ENCODE measurements at places on chromosomes 7 and 10.
A peak's percentile ranks its signal among the peaks of the same experiment; 100 is the strongest.

DNA sequence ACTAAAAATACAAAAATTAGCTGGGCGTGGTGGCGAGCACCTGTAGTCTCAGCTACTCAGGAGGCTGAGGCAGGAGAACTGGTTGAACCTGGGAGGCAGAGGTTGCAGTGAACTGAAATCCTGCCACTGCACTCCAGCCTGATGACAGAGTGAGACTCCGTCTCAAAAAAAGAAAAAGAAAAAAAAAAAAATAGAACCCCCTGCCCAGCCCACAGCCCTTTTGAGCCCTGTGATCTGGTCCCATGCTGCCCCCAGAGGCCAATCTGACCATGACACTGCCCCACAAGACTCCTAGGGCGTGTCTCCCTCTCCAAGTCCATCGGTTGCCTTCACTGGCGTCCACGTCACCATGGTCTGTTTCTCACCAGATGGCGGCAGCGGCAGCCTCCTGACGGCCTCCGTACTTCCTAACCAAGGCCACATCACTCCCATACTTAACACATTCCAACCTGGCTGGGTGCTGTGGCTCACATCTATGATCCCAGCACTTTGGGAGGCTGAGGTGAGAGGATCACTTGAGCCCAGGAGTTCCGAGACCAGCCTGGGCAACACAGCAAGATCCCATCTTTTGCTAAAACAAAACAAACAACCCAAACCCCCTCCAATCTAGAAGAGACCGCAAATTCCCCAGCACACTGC, 18.0 kb downstream of the STX1A start:
- DNase-seq: peak; percentile 68

- peak; percentile 51 for DNase-seq
Observed at GRCh38 chr7:135508883-135509588, 866 bp downstream of the CNOT4 start.

DNA sequence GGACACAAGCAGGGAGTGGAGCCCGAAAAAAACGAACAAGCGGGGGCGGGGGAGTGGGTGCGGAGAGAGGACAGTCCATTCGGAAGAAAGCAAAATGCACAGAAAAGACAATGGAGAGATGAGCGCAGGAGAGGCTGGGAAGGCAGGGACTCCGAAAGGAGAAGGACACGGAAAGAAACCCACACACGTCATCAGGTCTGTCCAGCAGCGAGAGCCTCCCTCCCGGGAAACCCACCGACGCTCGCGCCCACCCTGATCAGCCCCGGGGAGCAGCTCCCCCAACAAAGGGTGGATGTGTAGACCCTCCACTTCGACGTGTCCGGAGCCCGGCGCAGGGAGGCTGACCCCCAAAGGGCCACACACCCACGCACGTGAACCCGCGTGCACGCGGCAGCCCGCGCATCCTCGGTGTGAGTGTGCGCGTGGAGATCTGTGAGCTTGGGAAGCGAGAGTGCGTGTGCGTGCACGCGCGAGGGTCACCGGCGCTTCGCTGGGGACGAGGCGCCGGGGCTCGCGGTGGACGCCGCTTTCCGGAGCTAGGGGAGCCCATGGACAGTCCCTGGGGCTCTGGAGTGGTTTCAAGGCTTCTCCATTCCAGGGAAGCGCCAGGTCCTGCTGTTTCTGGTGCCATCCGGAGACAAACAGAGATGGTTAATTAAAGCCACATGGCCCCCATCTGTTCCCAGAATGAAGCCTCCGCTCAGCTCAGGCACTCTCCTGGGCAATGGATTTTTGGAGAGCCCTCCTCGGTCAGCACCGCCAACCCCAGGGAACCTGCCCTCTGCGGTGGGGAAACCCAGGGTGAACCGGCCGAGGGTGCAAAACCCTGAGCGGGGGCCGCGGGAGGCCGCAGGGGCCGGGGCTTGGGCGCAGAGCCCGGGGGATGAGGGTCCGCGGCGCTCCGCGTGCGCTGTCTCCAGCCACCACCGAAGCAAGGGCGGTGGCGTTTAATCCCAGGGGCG, 916 bp downstream of the LAMB1 start:
- peak; percentile 57 for DNase-seq

GRCh38 chr7:30627026-30627425, 32.3 kb downstream of the GARS1 start:
- DNase-seq: no peak

- no peak for DNase-seq
Observed at GRCh38 chr7:3688071-3688470, 387.0 kb downstream of the SDK1 start.

- peak; percentile 70 for DNase-seq
Observed at GRCh38 chr10:16853201-16853600, 36.0 kb upstream of the RSU1 start.

DNA sequence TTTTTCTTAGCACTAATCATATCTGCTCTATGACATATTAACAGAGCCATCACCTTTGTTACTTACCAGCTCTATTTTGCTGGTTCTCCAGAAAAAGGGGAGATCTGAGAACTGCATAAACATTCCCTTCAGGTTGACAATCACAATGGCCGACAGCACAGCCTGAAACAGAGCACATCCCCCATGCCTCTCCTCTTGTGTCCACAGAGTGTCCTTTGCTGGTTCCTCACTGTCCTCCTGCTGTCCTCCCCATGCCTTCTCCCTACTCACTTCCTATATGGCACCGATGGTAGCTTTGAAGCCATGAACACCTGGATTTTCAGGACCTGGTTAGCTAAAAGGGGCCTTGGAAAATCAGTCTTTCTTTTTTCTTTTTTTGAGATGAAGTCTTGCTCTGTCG, 41.8 kb downstream of the PSMC2 start:
- no peak for DNase-seq

DNA sequence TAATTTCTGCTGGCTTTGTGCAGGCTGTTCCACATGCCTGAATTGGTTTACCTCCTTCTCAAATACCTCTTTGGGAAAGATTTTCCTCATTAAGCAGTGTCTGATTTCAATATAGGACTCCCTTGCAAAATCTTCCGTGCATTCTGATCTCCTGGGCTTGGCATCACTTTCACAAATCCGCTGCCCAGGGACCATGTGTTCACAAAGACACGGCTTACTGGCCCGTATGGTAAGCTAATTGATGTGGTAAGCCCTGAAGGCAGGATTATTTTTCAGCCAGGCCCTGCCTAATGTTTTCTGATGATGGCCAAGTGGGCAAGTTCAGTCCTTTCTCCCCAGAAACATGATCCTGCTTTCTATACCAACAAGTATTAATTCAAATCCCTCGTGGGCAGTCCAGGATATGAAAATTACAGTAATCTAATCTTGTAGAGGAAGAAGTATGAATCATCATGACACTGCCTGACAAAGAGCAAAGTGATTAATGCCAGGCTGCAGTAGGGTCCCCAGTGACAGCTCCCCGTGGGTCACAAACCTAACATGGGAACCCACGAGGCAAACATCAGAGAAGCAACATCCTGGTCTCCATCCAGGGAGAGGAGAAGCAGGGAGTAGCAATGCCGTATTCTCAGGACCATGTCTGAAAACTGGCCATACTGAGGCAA, 11.6 kb upstream of the SVIL start:
- DNase-seq: peak; percentile 89

DNA sequence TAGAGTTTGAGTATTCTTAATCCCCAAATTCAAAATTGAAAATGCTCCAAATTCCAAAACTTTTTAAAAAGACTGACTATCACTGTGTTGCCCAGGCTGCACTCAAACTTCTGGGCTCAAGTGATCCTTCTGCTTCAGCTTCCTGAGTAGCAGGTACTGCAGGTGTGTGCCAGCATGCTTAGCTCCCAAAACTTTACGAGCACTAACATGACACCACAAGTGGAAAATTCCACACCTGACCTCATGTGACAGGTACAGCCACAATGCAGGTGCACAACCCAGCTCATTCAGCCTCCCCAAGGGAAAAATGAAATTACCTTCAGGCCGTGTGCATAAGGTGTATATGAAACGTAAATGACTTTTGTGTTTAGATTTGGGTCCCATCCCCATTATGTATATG, 16.5 kb downstream of the CDC123 start:
- no peak for DNase-seq

GRCh38 chr7:157177983-157178381, 39.3 kb downstream of the UBE3C start:
- DNase-seq: no peak

DNA sequence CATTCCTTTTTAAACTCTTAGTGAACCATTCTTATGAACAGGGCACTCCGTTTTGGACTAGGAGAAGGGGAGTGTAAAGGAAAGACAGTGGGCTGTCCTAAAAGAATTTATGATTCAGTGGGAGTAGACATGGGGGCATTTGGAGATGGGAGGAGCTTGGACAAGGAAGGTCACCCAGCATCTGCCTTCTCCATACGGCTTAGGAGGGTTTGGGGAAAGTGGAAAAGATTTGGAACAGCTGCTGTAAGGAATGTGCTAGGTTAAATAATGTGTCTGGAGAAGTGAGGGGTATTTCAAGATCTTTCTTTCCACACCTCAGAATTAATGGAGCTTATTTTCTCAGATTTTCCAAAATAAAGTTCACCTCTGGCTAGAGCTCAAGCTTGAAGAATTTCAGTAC, 24.0 kb downstream of the SLC35G1 start:
- no peak for DNase-seq

- DNase-seq: no peak
Observed at GRCh38 chr10:100579261-100580090, 43.7 kb downstream of the HIF1AN start.

GRCh38 chr7:70237831-70238575, 639.7 kb downstream of the AUTS2 start:
- DNase-seq: peak; percentile 9

GRCh38 chr7:14069961-14070360, 80.5 kb upstream of the ETV1 start:
- DNase-seq: no peak

GRCh38 chr7:137625197-137625596, 221.6 kb downstream of the DGKI start:
- no peak for DNase-seq

- DNase-seq: no peak
Observed at GRCh38 chr7:19001854-19002253, 115.6 kb downstream of the TWIST1 start.

- DNase-seq: peak; percentile 95
Observed at GRCh38 chr7:106717955-106718871, 57.3 kb upstream of the CCDC71L start.

DNA sequence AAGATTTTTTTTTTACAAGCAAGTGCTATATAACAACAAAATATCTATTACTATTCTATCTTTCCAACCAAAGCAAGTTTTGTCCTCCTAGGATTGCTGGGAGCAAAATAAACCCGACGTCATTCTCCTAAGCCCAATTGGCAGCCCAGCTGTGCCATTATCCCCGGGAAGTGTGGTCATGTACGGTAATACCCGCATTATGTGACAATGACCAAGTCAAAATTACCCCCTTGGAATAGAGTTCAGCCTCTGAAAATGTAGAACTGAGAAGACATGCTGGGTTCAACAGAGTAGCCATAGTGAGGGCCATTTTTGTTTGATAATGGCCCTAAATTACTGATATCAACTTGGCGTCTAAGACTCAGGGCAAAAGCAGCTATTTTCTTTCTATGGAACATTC, 215.5 kb downstream of the LRRTM3 start:
- no peak for DNase-seq

- DNase-seq: peak; percentile 73
Observed at GRCh38 chr7:4797858-4798705, 22.7 kb downstream of the AP5Z1 start.

- DNase-seq: no peak
Observed at GRCh38 chr7:101636822-101637623, 7.9 kb upstream of the MYL10 start.

DNA sequence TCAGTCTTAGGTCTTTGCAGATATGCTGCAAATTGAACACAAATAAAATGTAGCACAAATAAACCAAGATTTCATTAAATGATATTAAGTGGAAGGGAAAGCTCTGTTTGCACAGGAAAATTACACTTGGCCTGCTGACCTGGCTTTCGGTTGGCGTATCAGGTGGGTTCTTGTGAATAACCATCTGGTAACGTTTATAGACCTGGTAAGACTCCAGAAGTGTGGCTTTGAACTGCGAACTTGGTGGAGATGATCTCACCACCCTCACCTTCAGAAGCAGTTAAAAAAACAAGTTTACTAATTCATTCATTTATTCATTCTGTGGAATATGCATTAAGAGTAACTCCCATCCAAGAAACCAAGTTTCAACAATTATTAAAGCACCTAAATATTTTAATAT, 28.1 kb downstream of the ATE1 start:
- peak; percentile 16 for DNase-seq

GRCh38 chr7:27107391-27108381, 5.2 kb upstream of the HOXA2 start:
- peak; percentile 14 for DNase-seq

GRCh38 chr7:127245607-127246006, 7.1 kb downstream of the GRM8 start:
- DNase-seq: no peak

GRCh38 chr7:133871757-133872156, 255.4 kb upstream of the LRGUK start:
- no peak for DNase-seq

DNA sequence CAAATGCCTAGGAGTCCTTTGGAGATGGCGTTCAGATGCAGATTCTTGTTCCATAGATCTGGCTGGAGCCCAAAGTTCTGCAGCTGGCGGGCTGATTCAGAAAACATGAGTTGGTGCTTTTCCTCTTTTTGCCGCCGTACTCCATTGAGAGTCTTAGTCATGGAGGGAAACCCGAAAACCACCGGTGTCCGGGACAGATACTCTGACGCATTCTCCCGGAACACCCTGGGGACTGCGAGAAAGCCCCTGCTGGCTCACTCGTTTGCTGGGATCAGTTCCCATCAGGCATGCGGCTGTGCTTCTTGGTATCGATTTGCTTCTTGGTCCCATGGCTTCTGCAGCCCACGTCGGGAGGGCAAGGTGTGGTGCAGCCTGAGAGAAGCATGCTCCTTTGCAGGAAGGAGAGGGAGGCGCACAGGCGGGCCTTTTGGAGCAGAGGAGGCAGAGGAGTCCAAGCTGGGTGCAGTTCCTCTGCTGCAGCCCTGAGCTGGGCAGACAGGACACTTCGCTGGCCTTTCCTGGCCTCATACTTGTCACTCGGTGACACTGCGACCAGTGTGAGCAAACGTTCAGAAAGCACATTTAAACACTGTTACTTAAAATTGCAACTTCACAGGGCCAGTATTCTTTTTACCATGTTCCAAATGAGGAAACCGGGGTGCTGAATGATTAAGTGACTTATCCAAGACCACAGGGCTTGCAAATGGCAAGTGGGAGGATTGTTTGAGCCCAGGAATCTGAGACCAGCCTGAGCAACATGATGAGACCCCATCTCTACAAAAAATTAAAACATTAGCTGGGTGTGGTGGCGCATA, 30.6 kb upstream of the PFKFB3 start:
- peak; percentile 89 for DNase-seq

DNA sequence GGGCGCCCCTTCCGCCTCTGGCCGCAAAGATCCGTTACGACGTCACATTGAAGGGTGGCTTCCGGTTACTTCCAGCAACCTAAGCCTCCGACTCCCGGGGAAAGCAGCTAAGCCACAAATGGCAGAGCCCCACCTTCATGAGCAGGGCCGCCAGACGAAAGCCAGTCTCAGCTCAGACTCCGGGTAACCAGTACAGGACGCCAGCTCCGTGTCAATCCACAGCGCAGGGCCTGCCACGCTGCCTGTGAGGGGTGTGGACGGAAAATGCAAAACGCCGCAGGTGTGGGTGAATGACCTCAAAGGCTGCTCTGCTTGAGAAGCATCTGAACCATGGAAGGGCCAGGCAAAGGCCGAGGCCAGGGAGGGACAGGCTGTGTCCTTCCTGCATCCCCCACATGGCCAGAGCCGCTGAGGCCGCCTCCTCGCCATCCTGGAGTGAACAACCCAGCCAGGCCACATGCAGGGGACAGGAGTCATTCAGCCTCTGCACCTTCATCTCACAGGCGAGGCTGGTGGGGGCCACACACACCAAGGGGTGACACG, 53.5 kb upstream of the PPP2R2D start:
- no peak for DNase-seq

- no peak for DNase-seq
Observed at GRCh38 chr10:28118985-28119628, 120.2 kb upstream of the ODAD2 start.

GRCh38 chr7:32204361-32205018, 134.3 kb upstream of the PDE1C start:
- peak; percentile 93 for DNase-seq

Measured in astrocyte of the hippocampus (primary cell).